ENCODE measurements at places on chromosomes 5 and 9. TPM values are rescaled to one million over a fixed set of nuclear protein-coding genes. Genes with fewer than 3 reads are reported as not detected.

The RNF180 gene
- polyA plus RNA-seq, result 1.2 TPM

The PIP5K1B gene
- polyA plus RNA-seq, result 1.7 TPM

- peak; percentile 20 for DNase-seq
Observed at GRCh38 chr5:91532281-91532680, 149.2 kb upstream of the ARRDC3 start.

The N4BP3 gene
- 31.8 TPM for polyA plus RNA-seq

The MEF2C gene
- polyA plus RNA-seq, result 1,127 TPM

The PCDHB8 gene
- 2.1 TPM for polyA plus RNA-seq

- DNase-seq, result no peak
Observed at GRCh38 chr9:75149841-75150241, 61.5 kb downstream of the OSTF1 start.

The CDH10 gene
- polyA plus RNA-seq, result 0.26 TPM

The PTGES gene
- 9.2 TPM for polyA plus RNA-seq

The HACD4 gene
- 1.4 TPM for polyA plus RNA-seq

GRCh38 chr9:86549401-86549811, 195.2 kb upstream of the TUT7 start:
- no peak for DNase-seq

The PCSK5 gene
- polyA plus RNA-seq, result 11.3 TPM

The TMEM174 gene
- not detected for polyA plus RNA-seq
